ENCODE measurements at places on chromosomes 3 and 15. TPM values are rescaled to one million over a fixed set of nuclear protein-coding genes. Genes with fewer than 3 reads are reported as not detected.

DNA sequence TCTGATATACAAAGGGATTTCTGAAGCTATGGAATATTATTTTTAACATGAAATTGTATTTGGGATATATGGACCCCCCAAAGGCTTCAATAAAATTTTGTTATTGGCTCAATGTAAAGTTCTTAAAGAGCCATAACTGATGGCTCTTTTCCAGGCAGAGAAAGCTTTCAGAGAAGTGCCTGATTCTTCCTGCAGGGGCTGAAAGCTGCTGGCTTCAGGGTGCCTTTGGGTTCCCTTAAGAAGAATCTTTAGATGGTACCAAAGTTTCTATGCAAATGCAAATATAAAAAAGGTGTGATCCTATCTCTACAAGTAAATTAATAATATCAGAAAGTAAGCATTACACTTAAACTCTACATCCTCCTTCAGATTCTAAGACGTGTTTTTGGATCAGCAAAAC, 72.6 kb downstream of the NR2F2 start:
- no peak for DNase-seq

DNA sequence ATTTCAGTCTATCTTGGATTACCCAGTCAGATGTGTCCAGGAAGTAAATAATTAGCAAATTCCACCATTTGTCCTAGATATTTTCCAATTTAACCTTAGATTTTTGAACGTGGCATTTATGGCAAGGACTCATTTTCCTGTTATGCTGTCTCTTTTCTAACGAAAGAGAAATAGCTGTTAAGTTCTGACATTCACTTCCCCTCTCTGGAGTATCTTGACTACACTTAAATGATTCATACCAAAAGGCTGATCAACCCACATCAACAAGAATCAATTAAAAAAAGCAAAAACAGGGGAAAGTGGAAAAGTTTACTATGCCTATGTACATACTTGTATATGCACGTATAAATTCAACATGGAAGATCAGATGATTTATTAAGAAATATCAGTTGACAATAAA, 149.9 kb downstream of the FRMD5 start:
- no peak for DNase-seq

GRCh38 chr3:157129803-157130466, 30.0 kb downstream of the CCNL1 start:
- DNase-seq: peak; percentile 28

- DNase-seq: no peak
Measured at GRCh38 chr3:149388531-149389417, 11.3 kb upstream of the TM4SF1 start.

- no peak for DNase-seq
Measured at GRCh38 chr3:161508852-161509477, 12.4 kb downstream of the OTOL1 start.

DNA sequence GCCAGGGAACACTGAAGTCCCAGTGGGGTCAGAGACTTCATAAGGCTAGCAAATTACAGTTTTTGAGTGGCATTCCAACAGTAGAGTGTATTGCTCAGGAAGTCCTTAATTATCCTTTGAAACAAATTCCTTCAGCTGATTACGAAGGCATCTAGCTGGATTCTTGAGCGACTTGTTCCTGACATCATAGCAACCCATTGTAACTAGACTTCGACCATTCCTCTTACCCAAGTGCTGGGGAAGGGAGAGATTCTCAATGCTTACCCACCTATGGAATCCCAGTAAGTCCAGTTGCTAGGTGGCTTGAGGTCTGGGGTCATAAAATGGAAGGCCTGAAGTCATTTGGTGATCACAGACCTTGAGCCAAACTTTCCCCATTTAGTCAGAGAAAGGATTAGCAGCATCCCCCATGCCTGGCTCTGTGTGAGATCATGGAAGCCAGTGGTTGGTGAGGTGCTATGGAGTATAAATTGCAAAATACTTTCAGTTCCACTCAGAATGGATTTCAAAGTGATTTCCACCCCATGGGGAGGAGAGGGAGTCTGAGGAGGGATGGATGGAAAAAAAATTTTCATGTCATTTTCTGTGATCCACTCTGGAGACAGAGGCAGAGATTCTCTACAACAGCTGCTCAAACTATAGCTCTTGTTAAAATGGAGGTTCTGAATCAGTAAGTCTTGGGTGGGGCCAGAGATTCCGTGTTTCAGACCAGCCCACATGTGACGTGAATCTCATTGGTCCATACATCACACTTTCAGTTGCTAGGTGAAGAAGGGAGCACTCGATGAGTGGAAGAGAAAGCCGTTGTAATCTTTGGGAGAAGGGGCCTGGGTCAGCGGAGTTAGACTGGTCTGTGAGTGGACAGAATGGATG, 45.7 kb downstream of the CD86 start:
- DNase-seq: no peak

- DNase-seq: no peak
Measured at GRCh38 chr15:80418892-80419537, 14.8 kb downstream of the ARNT2 start.

- no peak for DNase-seq
Measured at GRCh38 chr3:175692256-175692655, 833.1 kb downstream of the NAALADL2 start.

GRCh38 chr15:80750575-80750974, 28.6 kb upstream of the CEMIP start:
- no peak for DNase-seq

- no peak for DNase-seq
Measured at GRCh38 chr3:13600950-13601691, 52.2 kb downstream of the FBLN2 start.

DNA sequence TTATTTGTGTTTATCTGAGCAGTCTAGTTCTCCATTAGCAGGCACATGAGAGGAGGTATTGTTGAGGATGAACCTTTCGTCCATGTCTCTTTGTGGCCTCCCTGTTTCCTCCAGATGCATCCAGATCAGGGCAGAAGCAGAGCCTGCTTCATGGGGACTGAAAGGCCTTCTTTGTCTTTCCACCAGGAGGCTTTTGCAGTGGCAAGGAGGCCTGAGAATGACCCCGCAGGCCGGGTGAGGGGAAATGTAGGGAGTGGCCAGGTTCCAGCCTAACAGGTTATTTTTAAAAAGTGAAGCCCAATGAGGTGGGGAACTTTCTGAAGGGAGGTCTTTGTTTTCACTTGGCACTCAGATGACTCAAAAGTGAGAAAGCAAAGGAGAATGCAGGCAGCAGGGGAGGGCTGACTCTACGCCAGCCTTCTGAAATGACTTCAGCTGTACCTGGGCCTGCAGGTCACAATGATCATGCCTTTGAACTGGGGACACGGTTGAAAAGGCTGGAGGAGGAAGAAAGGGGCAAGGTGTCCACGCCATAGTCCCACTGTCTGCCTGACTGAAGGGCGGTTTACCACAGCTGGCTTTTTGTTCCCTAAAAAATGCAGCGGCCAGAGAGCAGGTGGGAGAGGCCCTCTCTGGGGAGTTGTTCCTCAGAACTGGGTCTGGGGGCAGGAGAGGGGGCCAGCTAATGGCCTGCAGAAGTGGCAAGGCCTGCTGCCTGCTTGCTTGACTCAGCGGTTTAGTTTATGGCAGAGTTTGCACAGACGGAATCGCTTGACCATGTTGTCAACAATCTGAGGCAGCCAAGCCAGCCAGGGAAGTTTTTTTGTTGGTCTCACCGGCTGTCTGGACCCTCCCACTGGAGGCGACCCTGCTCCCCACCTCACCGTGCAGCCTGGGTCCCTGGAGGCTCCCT, 28.7 kb downstream of the CMTM7 start:
- no peak for DNase-seq

- no peak for DNase-seq
Measured at GRCh38 chr3:105347625-105348302, 18.9 kb upstream of the ALCAM start.

DNA sequence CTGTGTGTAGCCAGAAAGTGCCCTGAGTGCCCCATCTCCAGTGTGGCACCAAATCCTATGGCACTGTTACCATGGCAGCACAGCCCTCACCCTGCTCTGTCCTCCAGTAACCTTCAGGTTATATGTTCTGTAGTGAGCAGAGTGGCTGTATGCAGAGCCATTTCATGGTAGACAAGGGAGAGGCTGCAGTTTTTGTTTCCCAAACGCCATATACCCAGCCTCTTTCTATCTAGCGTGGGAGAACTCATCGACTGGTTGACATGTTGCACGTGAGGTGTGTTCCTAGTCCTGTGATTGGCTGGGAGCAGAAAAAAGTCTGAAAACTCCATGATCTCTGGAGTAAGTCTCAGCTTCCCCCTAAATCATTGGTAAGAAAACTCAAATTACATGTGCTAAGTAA, 2.0 kb downstream of the SIDT1 start:
- DNase-seq: no peak

GRCh38 chr3:177515786-177516157, 318.5 kb upstream of the TBL1XR1 start:
- DNase-seq: no peak

GRCh38 chr15:28260722-28261121, 61.3 kb downstream of the HERC2 start:
- DNase-seq: peak; percentile 65

GRCh38 chr3:104349836-104350235, 1016.9 kb upstream of the ALCAM start:
- no peak for DNase-seq

DNA sequence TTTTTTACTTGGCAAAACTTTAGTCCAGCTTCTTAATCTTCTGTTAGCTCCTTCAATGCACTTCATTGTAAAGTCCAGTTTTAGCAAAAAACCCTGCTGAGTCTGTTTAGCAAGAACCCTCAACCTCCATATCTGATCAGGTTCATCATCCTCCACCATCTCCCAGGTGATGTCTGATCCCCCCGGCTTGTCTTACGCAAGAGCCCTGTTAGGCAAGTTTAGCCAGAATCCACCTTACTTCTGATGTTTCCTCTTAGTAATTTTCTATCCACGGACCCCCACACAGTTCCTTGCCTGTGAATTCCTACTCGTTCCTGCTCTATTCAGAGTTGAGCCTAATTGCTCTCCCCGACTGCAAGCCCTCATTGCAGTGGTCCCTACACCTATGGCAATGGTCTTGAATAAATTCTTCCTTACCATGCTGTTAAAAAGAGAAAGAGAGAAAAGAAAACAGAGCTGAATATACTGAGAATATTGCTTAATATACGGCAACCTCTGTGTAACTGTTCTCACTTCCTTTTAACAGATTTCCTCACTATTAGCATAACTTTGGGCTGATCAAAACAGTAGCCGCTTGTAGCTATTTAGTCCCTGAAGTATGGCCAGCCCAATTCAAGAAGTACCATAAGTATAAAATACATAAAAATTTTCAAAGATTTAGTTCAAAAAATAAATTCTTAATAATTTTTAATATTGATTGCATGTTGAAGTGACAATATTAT, 78.7 kb upstream of the MME start:
- no peak for DNase-seq

- DNase-seq: no peak
Measured at GRCh38 chr15:67000896-67001295, 64.5 kb upstream of the SMAD3 start.

GRCh38 chr3:38018296-38019266, 10.9 kb downstream of the PLCD1 start:
- DNase-seq: peak; percentile 33

DNA sequence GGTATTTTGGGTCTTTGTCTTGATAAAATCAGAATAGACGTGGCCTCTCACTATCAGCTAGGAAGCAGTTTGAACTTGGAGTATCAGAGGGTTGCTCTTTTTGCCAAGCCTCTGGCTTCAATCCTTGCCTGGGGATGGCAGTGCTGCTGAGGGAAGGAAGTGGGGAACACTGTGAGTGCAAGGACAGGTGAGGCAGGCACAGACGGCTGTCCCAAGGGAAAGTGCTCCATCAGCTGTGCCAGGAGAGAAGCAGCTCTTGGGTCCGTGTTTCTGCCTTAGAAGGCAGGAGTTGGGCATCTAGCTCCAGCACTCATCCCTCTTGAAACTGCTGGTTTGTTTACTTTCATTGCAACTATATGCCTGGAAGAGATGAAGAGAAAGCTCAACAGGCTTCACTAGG, 33.2 kb downstream of the PML start:
- no peak for DNase-seq

GRCh38 chr3:148246291-148246923, 451.3 kb upstream of the AGTR1 start:
- DNase-seq: no peak

- DNase-seq: no peak
Measured at GRCh38 chr3:106810300-106810875, 566.9 kb upstream of the CCDC54 start.

- DNase-seq: no peak
Measured at GRCh38 chr3:24963762-24964625, 464.1 kb upstream of the RARB start.

- DNase-seq: no peak
Measured at GRCh38 chr15:32636908-32637567, 4.5 kb upstream of the SCG5 start.

DNA sequence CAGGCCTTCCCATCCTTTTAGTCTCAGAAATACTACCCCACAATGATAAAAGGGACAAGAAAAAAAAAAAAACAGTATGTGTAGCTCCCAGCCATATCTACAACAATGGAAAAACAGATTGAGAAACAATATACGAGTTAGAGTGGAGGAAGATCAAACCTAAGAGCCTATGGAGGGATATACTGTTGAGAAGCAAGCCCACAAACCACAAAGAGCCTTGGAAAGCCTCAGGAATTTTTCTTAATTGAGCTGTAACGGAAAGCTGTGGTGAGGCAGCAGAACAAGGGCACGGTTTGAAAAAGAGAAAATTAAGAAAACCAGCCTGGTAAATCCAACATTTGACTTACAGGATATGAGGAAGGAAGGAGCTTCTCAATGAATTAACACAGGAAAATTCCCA, 21.4 kb downstream of the KPNA1 start:
- no peak for DNase-seq

DNA sequence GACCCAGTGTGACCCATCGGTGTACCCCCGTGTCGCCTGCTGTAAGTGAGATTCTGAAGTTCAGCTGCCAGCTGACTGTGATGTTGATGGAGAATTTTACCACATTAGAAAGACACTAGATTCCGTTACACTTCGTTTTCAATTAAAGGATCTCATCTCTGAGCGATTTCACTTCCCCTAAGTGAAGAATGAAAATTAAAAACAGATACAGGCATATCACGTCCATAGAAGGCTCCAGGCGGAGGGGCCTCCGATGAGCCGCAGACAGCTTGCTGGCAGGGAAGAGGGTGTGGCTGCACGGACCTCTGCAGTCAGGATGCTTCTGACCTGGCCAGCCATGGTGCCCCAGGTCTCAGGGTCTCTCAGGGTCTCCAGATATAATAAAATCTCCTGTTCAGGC, 6.6 kb upstream of the CPN2 start:
- DNase-seq: no peak

- no peak for DNase-seq
Measured at GRCh38 chr3:158709666-158710083, 22.6 kb downstream of the RARRES1 start.

- DNase-seq: no peak
Measured at GRCh38 chr15:65743637-65744252, 48.3 kb downstream of the DENND4A start.

Gene CCR8
- total RNA-seq: not detected

Gene SNAP23
- total RNA-seq: 23.8 TPM

Gene AHSG
- total RNA-seq: not detected

Gene PGBD4
- total RNA-seq: 1.7 TPM

Gene PARP9
- total RNA-seq: 11.8 TPM

Gene DHX36
- total RNA-seq: 31.0 TPM

Gene DUOXA2
- not detected for total RNA-seq

Data from left ventricle myocardium superior (tissue), 1 donor.